ENCODE measurements at places on chromosomes 4 and X.

- no peak for DNase-seq
Observed at GRCh38 chr4:102596532-102596931, 95.4 kb downstream of the NFKB1 start.

GRCh38 chrX:81390237-81390636 is 188.3 kb downstream of the SH3BGRL start:
- DNase-seq: no peak

DNA sequence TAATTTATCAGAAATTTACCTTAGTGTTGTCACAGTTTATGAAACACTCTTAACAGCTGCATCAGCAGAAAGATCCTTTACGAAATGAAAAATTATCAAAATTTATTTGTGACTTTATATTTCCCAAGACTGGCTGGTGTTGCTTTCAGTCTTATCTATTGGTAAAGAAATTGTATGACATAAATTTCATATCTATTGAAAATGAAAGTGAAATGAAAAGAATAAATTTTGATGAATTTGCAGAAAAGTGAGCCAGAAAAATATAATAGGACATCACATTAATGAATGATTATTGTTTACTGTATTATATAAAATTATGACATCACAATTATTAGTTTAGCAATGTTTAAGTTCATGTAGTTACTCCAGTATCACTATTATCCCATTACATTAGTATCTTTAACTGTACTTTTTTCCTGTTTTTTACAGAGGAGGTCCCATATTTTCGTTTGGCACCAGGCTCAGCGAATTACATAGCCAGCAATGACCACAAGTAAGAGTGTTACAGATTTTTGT is 13.2 kb upstream of the TMEM165 start:
- no peak for DNase-seq

DNA sequence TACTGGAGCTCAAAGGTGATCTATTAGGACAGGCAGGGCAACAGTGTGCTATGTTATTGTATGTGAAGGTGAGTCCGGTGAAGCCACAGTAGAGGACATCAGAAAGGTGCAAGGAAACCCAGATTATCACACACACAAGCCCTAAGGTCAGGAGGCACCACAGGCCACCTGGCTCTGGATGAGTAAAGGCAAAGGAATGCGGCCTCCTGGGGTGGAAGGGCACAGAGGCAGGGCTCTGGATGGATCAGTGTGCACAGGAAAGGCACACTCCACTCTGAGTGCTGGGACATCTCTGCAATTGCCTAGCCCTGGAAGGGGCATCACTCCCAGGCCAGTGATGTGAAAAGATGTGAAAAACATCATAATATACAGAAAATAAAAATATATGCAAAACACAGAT is 683.5 kb downstream of the TRIML1 start:
- DNase-seq: no peak

DNA sequence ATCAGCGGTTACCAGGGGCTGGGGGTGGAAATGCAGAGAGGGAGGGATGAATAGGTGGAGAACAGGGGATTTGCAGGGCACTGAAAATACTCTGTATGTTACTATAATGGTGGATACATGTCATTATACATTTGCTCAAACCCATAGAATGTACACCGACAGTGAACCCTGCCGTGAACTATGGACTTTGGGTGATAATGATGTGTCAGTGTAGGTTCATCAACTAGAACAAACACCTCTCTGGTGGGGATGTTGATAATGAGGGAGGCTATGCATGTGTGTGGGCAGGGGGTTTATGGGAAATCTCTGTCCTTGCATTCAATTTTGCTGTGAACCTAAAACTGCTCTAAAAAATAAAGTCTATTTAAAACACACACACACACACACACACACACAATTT is 11.5 kb downstream of the HPSE start:
- no peak for DNase-seq

DNA sequence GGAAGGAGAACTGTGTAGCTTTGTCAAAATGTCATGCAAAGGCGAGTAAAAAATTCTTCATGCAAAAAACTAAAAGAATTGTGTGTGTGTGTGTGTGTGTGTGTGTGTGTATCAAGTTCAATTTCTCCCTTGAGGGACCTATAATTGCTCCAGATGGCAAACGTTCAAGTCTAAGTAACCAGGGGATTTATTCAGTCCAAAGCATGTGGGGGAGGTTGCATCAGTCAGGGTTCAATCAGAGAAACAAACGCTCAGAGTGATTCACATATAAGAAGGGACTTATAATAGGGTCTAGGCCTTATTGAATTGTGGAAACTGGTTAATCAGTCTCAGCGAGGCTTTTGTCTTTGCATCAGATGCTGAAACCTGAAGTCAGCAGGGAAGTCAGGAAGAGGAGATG is 5.0 kb downstream of the DCAF8L1 start:
- no peak for DNase-seq

- no peak for DNase-seq
Observed at GRCh38 chr4:25628451-25628850, 27.2 kb upstream of the SLC34A2 start.

GRCh38 chrX:39817754-39818470 is 279.8 kb downstream of the BCOR start:
- no peak for DNase-seq

DNA sequence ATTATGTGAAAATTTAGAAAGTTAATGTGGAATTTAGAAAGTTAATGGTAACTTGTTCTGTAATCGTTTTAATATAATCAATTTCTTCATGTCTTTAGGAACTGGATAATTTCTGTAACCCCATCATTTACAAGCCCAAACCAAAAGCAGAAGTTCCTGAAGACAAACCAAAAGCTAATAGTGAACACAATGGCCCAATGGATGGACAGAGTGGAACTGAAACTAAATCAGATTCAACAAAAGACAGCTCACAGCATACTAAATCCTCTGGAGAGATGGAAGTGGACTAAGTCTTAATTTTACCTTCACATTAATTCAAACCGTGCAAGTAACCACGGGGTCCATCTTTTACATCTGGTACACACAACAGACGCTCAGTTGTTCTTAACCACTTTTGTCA is 48.1 kb upstream of the PLK4 start:
- no peak for DNase-seq

- no peak for DNase-seq
Observed at GRCh38 chrX:11481035-11481434, 184.7 kb downstream of the ARHGAP6 start.

DNA sequence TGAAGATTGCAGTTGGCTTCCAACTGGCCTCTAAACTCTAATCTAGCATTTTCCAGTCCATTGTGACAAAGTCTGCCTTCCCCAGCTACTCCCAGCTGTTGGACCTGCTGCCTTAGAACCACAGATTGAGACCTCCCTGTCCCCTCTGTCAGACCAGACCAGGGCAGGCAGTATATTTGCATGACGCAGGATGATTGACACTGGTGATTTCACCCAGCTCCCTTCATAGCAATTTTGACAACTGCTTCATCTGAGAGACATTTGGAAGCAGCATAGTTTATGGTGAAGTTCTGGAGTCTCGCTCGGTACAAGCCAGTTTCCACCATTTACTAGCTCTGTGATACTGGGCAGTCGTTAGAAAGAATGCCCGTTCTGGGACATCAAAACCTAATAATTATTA is 2.5 kb downstream of the CYP4V2 start:
- DNase-seq: no peak

- no peak for DNase-seq
Observed at GRCh38 chrX:2921193-2921592, 7.9 kb downstream of the ARSD start.

GRCh38 chrX:148530464-148531077 is 30.2 kb downstream of the AFF2 start:
- DNase-seq: no peak

GRCh38 chr4:575281-576141 is 584 bp downstream of the TMEM271 start:
- DNase-seq: no peak

GRCh38 chr4:76188557-76188956 is 25.1 kb downstream of the SCARB2 start:
- DNase-seq: no peak

DNA sequence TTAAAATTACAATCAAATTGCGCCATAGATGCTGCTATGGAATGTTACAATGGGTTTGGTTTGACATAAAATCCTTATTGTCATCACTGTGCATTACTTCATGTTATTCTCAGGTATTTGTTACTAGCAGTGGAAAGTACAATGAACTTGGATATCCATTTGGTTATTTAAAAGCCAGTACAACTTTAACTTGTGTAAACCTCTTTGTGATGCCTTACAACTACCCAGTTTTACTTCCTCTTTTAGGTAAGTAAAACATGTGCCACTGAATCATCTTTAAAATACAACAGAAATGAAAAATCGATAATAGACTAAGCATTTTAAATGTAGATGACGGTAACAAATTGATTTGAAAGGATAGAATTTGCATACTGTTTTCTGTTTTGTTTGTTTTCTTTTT is 35.6 kb downstream of the INTS6L start:
- no peak for DNase-seq

GRCh38 chr4:113901994-113902787 is 77.3 kb downstream of the ARSJ start:
- DNase-seq: peak; percentile 66

- no peak for DNase-seq
Observed at GRCh38 chr4:164639001-164639400, 114.9 kb upstream of the SMIM31 start.

DNA sequence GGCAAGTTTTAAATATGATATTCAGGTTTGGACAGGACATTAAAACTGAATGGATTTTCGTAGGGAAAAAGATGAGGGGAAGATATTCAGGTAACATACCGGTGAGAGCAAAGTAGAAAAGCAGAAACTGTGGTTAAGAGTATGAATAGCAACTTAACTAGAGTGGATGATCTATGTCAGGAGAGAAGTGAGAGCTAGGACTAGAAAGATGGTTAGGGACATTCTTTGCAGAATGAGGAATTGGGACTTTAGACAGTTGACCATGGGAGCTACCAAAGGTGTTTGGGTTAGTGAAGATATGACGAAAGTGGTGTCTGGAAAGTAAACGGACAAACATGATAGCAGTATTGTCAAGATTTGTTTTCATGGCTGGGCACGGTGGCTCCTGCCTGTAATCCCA is 45.2 kb downstream of the ANXA5 start:
- DNase-seq: no peak

DNA sequence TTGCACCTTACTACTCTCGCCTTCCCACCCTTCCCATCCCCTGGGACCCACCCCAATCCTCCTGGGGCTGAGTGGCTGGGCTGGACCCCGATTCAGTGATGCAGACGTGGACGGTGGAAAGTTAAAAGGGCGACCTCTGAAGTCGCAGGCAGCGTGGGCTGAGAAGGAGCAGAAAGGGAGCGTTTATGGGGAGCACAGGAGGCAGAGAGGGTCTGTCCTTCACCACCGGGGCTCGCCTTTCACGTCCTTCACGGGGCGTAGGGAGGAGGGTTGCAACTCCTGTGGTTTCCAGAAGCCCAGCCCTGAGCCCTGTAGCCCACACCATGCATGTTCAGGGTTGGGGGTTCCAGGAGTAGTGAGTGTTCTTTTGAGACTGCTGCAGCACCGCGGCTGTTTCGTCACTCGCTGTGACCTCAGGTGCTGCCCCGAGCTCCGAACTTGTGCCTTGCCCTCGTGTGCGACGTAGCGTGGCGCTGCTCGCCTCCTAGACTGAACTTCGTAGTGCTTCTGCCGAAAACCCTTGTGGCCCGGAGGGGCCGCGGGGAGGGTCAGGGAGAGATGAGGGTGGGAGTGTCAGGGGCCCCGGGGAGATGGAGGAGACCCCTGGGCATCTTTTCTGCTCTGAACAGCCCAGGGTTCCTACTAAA is 1.6 kb downstream of the NHS start:
- peak; percentile 7 for DNase-seq

DNA sequence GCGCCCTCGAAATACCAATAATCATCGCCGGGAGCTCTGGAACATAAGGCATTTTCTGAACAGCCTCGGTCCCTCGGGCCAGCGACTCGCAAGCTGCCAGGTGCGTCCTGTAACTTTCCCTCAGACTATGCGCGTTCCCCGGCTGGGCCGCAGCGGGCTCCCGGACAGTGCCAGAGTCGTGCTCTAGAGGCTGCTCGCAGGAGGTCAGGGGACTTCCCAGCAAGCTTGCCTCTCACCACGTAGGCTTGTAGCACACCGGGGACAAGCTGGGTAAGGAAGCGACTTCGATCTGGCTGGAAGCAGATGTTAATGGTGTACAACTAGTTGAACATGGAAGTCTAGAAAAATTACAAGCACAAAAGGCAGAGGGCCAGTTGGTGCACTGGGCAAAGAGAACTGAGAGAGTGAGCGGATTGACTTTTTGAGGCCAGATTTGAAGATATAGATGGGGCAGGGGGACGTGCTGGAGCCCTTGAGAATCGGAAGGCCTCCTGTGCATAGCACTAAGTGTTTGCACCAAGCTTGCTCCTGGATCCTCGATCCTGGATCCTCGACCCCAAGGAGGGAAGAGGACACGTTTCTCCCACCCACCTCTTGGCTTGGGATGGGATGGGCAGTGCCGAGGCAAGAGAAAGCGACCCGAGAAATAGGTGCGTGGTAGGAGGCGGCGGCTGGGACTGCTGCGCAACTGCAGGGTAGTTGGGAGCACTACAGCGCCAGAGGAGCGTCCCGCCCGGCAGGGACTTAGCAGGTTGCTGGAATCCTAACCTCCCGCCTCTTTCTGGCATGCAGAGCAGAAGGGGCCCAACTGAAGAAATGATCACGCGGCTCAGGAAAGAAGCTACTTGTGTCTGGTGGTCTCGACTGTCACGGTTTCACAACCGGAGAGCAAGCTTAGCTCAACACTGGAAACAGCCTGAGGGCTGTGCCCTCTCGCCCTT is 19.9 kb upstream of the ZIC3 start:
- no peak for DNase-seq

- no peak for DNase-seq
Observed at GRCh38 chr4:143514901-143515300, 1.4 kb downstream of the SMARCA5 start.

- no peak for DNase-seq
Observed at GRCh38 chr4:120919358-120919757, 3.2 kb downstream of the PRDM5 start.

GRCh38 chr4:16337936-16338335 is 111.7 kb upstream of the TAPT1 start:
- no peak for DNase-seq

- no peak for DNase-seq
Observed at GRCh38 chr4:16043642-16044498, 40.0 kb downstream of the PROM1 start.

DNA sequence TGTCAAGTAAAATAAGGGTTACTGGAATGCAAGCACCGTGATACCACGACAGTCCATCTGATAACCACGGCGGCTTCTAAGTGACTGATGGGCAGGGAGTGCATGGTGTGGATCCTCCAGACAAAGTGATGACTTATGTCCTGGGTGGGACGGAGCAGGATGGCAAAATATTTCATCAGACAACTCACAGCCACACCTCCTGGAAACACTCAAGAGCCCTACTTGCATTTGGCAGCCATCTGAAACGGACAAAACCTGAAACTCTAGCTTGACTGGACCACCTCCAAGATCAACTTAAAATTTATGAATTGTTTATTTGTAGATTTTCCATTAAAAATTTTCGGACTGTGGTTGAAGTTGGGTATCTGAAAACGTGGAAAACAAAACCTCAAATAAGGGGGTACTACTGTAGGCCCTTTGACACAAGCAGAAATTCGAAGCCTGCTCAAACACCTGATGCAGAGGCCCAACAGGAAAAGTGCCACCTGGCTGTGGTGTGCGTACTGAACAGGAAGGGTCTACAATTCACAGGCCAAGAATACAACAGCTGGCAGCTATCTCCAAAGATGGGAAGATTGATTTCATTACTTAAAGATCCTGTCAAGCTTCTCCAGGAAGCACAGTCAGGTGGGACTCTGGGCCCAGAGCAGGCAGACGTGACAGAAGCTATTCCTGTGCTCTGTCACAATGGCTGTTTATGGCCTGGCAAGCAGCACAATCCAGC is 26.0 kb downstream of the LRIT3 start:
- no peak for DNase-seq

GRCh38 chr4:52038103-52038912 is at the start of gene SGCB:
SGCB (minus strand) TSS chr4:52038299; CDS start chr4:52038259, 40 bp downstream.
- peak; percentile 51 for DNase-seq

GRCh38 chr4:138182838-138183426 is 59.2 kb downstream of the SLC7A11 start:
- DNase-seq: no peak

Measured in T-helper 2 cell (primary cell).